Adrenal gland (tissue), 19 donors: ENCODE measurements at places on chromosomes 1 and 21. TPM values are rescaled to one million over a fixed set of nuclear protein-coding genes. Genes with fewer than 3 reads are reported as not detected.

HAO2 gene
- total RNA-seq, result not detected

SLC6A9 gene
- total RNA-seq, result 26.5 TPM

TRPM2 gene
- total RNA-seq, result 11.7 TPM

RGSL1 gene
- not detected for total RNA-seq

CSF1 gene
- 101 TPM for total RNA-seq

C1orf94 gene
- total RNA-seq, result not detected

LMX1A gene
- total RNA-seq, result not detected

CTH gene
- 11.0 TPM for total RNA-seq

LCE3E gene
- not detected for total RNA-seq

KRTAP10-6 gene
- not detected for total RNA-seq

CELA2B gene
- 18.3 TPM for total RNA-seq

TIE1 gene
- total RNA-seq, result 38.3 TPM

C8A gene
- 0.07 TPM for total RNA-seq

SPATA6 gene
- 12.2 TPM for total RNA-seq

IGSF21 gene
- total RNA-seq, result 0.18 TPM

MYOC gene
- 1.5 TPM for total RNA-seq

PLEKHN1 gene
- total RNA-seq, result not detected

TFF2 gene
- not detected for total RNA-seq
